ENCODE measurements at places on chromosomes 2 and 18.

GRCh38 chr2:219525533-219526232, 11.4 kb downstream of the ASIC4 start:
- DNase-seq: no peak

- no peak for DNase-seq
These were observed 13.2 kb upstream of the AGPS start for GRCh38 chr2:177379354-177379753.

DNA sequence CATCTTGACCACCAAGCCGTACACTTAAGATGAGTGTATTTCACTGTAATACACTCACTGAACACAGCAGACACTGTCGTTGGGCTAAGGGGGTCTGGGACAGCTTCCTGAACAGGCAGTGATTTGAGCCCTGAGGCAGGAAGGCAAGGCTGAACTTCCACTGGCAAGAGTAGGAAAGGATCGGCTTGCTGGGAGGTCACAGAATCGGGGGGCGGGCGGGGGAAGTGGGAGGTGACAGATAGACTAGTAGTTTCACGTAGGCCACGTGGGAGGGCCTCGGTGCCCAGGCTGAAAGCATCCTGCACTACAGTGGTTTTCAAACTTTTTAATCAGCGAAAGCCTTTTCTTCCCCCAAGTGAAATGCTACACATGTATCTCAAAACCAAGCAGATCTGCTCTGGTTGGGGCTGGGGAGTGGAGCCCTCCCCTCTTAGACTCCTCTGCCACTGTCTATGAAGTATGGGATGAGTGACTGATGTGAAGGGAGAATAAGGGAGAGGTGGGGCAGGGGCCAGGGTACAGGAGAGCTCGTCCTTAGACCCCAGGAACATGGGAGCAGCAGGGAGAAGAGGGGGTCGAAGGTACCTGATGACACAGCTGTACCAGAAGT, 8.6 kb downstream of the PARD6G start:
- DNase-seq: no peak

GRCh38 chr2:233814056-233814835, 36.1 kb downstream of the MROH2A start:
- no peak for DNase-seq

All from NT2/D1 (cell line).